Uterus (tissue), 4 donors: ENCODE measurements at places on chromosomes 11 and 22. TPM values are rescaled to one million over a fixed set of nuclear protein-coding genes. Genes with fewer than 3 reads are reported as not detected.

The BIK gene
- total RNA-seq, result not detected

The HEPHL1 gene
- total RNA-seq, result not detected

The PRR5 gene
- 20.0 TPM for total RNA-seq

The MS4A4A gene
- 17.6 TPM for total RNA-seq

The HEPACAM gene
- not detected for total RNA-seq

The MYBPC3 gene
- total RNA-seq, result not detected

The GAS2L1 gene
- 2.4 TPM for total RNA-seq

The SLC22A8 gene
- not detected for total RNA-seq

The RGL4 gene
- total RNA-seq, result not detected

The SLC16A8 gene
- total RNA-seq, result 1.4 TPM

The BAIAP2L2 gene
- 1.7 TPM for total RNA-seq

The RFPL3 gene
- not detected for total RNA-seq

The MRGPRF gene
- total RNA-seq, result 52.6 TPM

The SCN4B gene
- total RNA-seq, result 2.9 TPM
